Endothelial cell (in vitro differentiated cells): ENCODE measurements at places on chromosomes 4 and X. TPM values are rescaled to one million over a fixed set of nuclear protein-coding genes. Genes with fewer than 3 reads are reported as not detected.

- DNase-seq, result no peak
Observed at GRCh38 chrX:130211415-130212186, 39.8 kb downstream of the RAB33A start.

DNA sequence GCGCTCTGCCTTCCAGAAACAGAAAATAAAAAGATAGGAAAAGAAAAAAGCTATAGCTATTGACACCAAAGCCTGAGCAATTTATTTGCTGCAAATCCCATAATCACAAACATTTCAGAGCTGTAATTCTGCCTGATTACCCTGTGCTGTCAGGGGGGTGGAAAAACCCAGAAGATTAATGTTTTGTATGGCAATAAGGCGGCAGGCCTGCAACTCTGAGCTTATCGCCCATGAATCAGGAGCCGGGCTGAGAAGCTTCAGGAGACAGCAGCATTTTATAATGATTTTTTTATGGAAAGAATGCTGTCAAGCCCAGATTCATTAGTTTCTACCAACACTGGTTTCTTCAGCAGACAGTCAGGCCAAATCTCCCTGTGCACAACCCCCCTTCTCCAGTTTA is 82.6 kb upstream of the TMEM164 start:
- no peak for DNase-seq

Gene SH3D19
- 89.5 TPM for total RNA-seq

Gene ZIC3
- total RNA-seq, result 4.6 TPM

DNA sequence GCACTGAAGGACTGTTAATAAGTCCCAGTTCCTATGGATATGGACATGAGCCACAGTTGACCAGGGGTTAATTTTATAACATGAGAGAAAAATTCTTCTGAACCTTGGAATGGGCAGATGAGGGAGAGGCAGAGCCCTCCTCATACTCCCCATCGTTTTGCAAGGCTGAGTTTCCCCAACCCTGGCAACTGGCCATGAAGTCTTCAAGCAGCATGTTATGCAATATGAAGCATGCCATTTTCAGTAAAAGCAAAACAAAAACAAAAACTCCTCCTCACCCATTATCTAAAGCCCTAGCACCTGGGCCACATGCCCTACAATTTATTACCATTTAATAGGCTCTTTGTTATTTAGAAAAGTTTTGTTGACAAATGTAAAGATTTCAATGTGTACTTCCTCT is 64.5 kb downstream of the GPC4 start:
- DNase-seq, result no peak

DNA sequence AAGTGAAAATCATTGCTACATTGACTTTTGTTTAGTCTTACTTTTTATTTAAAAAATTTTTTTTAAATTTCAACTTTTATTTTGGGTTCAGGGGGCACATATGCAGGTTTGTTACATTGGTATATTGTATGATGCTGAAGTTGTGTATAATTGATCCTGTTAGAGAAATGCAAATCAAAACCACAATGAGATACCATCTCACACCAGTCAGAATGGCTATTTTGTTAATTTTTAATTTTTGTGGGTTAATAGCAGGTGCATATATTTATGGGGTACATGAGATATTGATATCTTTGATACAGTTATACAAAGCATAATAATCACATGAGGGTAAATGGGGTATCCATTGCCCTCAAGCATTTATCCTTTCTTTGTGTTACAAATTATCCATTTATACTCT is 34.1 kb downstream of the RBMX2 start:
- DNase-seq, result no peak

DNA sequence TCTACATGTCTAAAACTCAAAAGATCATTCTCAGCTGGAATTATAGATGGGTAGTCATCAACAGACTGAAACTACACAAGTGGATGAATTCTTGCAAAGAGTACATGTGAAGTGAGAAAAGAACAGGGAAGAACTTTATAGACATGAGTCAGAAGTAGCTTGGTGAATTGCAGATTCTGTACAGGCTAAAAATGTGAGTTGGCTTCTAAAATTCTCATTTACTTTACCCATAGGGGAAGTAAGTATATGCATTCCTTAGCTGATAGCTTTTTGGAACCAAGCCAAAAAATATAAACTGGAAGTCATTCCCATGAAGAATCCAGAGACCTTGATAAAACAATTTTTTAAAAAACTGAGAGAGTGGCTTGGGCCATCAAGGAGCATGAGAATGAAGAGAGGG is 584.2 kb upstream of the FTHL17 start:
- no peak for DNase-seq

- no peak for DNase-seq
Observed at GRCh38 chr4:9901257-9901656, 119.8 kb downstream of the DRD5 start.

DNA sequence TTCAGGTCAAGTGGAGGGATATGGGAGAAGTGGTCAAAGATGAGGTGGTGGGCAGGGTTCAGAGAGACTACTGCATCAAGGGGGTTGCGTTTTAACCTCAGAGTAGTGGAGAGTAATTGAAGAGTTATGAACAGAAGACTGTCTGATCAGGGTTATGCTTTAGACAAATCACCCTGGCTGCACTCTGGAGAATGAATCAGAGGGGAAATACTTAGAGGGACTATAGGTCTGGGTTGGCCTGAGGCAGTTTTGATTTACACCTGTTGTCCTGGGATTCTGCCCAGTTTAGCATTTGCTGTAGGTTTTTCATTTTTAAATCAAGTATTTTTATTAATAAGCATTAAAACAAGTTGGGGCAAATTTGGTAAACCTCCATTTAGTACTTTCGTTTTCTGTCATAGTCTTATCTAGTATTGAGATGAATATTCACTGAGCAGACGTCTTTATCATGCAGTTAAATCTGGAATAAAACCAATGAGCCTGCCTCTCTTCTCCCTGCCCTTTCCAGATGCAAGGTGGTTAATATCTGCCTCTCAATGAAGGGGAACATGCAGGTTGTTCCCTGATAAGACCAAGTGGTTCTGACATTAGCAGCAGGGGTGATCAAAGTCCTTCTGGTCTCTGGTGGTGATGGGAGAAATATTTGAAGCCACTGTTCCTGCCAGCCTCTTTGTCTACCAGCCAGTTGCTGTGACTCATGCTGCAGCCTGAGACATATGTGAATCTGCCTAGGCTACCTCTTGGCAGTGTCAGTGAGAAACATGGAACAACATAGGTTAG is 116.0 kb upstream of the RPS6KA3 start:
- no peak for DNase-seq

DNA sequence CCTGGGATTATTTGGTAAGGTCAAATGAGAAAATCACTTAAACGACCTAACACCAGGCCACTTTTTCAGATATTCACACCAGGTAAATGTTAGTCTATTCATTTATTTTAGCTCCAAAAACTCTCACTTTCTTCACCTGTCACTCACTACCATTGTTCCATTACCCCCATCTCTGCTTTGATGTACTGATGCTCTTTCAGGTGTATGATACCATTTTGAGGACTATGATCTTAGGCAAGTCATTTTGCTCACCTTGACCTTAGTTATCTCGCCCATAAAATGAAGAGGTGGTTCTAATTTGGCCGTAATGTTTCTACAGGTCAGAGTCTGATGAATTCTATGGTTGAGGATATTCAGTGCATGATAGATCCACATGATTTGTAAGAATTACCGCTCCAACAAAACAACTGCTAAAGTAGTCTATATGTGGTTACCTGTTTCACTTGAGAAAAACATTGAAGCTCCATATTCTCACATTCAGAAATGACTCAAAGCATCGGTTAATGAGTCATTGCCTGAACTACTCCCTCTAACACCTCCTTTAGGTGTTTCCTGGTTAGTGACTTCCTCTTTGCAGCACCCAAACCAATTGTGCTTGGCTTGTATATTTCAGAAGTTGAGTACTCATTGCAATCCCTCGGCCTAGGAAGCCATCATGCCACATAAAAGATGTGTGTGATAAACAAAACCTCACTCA is 4.5 kb downstream of the DTHD1 start:
- DNase-seq, result no peak

Gene USP26
- total RNA-seq, result not detected

Gene GC
- total RNA-seq, result 0.23 TPM

DNA sequence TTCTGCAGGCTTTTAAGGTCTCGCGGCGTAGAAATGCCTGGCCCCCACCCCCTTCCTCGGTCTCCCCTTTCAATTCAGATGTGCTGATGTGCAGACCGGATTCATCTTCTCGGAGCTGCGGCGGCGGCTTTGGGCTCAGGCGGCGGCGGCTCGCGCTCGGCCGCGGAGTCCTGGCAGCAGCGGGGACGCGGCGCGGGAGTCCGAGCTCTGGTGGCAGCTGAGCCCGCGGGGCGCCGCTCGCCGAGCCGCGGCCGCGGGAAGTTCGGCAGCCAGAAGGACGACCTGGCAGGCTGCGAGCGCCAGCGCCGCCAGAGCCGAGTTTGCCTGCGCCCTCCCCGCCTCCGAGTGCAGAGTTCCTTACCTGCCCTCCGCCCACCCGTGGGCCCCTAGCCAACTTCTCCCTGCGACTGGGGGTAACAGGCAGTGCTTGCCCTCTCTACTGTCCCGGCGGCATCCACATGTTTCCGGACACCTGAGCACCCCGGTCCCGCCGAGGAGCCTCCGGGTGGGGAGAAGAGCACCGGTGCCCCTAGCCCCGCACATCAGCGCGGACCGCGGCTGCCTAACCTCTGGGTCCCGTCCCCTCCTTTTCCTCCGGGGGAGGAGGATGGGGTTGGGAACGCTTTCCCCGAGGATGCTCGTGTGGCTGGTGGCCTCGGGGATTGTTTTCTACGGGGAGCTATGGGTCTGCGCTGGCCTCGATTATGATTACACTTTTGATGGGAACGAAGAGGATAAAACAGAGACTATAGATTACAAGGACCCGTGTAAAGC is 448 bp downstream of the TLL1 start:
- peak; percentile 67 for DNase-seq

Gene CSAG1
- 5.1 TPM for total RNA-seq

Gene ASMT
- 0.31 TPM for total RNA-seq

GRCh38 chr4:152689615-152690501 is 10.1 kb upstream of the TMEM154 start:
- no peak for DNase-seq

DNA sequence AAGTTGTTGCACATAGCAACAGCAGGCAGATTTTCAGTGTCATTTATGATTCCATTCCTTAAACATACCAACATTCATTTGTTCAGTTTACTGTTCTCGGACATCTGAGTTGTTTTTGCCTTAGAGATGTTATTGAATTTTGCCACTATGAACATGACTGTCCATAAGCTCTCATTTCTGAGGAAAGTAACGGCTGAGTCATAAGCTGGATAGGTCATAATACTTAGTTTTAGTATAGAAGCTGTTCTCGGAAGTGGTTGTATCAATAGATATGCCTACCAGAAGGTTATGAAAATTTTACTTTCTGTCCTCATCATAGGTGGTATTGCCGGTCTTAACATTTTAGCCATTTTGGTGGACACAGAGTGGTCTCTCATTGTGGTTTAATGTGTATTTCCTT is 157.1 kb upstream of the CLNK start:
- no peak for DNase-seq

Gene CXorf65
- not detected for total RNA-seq
